Peyer's patch (tissue), 4 donors: ENCODE measurements at places on chromosomes 3 and 15. TPM values are rescaled to one million over a fixed set of nuclear protein-coding genes. Genes with fewer than 3 reads are reported as not detected.

- no peak for DNase-seq
These were observed 50.6 kb downstream of the DRD3 start for GRCh38 chr3:114128231-114128630.

CPLX3 gene
- total RNA-seq, result not detected

GRCh38 chr3:69417541-69418078 is 31.7 kb upstream of the FRMD4B start:
- DNase-seq, result no peak

DNA sequence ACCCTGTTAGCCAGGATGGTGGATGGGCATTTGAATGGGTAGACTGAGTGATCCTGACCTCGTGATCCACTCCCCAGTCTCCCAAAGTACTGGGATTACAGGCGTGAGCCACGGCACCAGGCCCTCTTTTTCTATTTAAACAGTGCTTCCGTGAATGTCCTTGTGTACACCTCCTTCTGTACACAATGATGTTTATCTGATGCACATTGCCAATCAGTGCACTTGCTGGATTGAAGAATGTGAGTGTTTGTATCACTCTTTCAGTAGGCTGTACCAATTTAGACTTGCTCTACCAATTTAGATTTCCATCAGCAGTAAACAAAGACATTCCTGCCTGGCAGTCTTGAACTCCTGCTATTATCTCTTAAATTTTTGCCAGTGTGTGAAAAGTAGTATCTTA is 8.9 kb upstream of the ZNF619 start:
- no peak for DNase-seq

CLDN11 gene
- total RNA-seq, result 4.1 TPM

- no peak for DNase-seq
These were observed 14.4 kb downstream of the CCDC32 start for GRCh38 chr15:40550341-40551037.

- no peak for DNase-seq
These were observed 2.5 kb downstream of the SNRK start for GRCh38 chr3:43288850-43289249.
